ENCODE measurements at places on chromosomes 4 and X. TPM values are rescaled to one million over a fixed set of nuclear protein-coding genes. Genes with fewer than 3 reads are reported as not detected.

SPIN2A gene
- total RNA-seq = 0.20 TPM

COL4A6 gene
- 1.1 TPM for total RNA-seq

CASP6 gene
- 37.5 TPM for total RNA-seq

GRCh38 chr4:38275331-38276100 lies 315.3 kb downstream of the PTTG2 start:
- DNase-seq = no peak

GRCh38 chr4:134591326-134591725 lies 389.7 kb upstream of the PABPC4L start:
- no peak for DNase-seq

DNA sequence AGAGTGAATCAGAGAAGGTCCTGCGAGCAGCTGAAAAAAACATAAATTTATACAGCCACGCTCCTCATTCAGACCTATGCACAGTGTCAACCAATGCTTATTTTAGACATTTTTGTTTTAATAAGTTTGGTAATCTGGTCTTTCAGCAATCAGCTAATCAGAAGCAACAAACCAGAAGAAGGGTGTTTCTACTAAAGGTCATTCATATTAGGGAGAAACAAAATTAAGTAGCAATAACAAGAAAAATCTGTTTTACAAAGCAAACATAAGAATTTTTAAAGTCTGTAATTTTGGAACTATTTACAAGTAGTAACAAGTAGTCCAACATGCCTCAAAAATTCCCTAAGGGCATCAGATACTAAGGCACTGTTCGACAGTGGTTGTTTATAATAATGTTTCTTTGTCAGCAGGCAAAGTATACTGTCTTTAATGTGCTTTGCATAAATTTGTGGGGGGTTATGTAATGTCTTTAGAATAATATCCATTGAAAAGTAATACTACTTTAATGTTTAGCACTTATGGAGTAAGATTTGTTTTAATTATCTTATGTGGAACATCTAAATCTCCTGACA lies 82.8 kb downstream of the PHOX2B start:
- DNase-seq = no peak

GRCh38 chrX:71919431-71919830 lies 8.8 kb downstream of the NHSL2 start:
- DNase-seq = no peak

All from RPMI7951 (cell line).